Muscle of arm (tissue), 14 donors: ENCODE measurements at places on chromosomes 5 and 9. TPM values are rescaled to one million over a fixed set of nuclear protein-coding genes. Genes with fewer than 3 reads are reported as not detected.

DNA sequence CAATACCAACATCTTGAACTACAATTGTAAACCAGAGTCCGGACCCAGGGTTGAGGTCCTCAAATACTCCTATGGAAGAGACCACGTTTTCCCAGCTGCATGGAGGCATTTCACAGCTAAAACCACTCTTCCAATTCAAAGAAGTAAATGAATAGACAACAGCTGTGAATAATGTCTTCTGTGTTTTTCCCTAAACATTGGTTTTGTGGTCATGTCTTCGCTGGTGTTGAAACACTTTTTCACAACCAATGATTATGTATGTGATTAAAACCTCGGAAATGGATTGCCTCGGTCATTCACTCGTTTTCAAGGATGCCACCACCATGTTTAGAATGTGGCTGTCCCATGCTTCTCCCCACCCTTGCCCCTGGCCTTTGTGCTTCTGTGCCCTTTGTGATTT lies 9.4 kb upstream of the TENT4A start:
- DNase-seq, result no peak

Gene SH3GL2
- not detected for polyA plus RNA-seq

GRCh38 chr9:137648396-137648795 lies 29.6 kb downstream of the EHMT1 start:
- DNase-seq, result no peak

DNA sequence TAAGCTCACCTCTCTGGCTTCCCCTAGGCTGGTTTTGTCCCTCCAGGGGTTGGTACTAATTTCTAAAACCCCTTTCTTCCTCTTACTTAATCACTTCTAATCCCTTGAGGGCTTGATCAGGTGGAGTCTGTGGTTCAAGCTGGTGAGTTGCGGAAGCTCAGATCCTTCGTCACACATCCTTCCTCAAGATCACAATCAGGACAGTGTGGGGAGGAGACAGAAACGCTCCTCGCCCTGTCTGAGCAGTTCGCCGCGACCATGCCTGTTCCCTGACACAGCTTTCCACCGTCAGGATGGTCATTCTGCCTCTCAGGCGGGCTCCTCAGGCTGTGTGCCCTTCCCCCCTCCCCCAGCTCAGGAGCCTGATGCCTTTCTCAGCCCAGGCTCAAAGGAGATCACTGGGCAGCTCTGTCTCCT lies 24.3 kb downstream of the CPLX2 start:
- DNase-seq, result no peak

Gene SMU1
- 17.2 TPM for polyA plus RNA-seq

GRCh38 chr9:12878351-12878978 lies 103.6 kb downstream of the LURAP1L start:
- DNase-seq, result no peak

Gene ATP10B
- 5.2 TPM for polyA plus RNA-seq

DNA sequence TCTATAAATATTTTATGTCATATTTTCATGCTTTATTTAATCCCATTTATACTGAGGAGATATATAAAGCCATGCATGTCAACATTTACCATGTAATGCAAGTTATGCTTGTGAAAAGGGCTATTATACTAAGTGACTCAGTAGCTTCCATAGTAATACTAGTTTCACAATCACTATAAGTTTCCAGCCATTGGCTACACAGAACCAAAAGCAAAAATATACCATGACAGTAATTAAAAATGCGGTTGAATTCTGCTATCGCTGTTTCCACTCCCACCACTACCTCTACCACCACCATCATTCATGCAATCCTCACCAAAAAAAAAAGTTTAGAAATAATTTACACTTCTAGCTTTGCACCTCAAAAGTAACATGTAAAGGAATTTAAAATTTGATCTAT lies 60.2 kb downstream of the MLLT3 start:
- DNase-seq, result no peak
